Heart left ventricle (tissue), 16 donors: ENCODE measurements at places on chromosomes 4 and X. TPM values are rescaled to one million over a fixed set of nuclear protein-coding genes. Genes with fewer than 3 reads are reported as not detected.

The PLXNA3 gene
- 12.2 TPM for polyA plus RNA-seq

The TRIM60 gene
- not detected for polyA plus RNA-seq

The ZFP42 gene
- not detected for polyA plus RNA-seq

The TCEAL9 gene
- 59.7 TPM for polyA plus RNA-seq

The DNASE1L1 gene
- 27.7 TPM for polyA plus RNA-seq

The FAM149A gene
- polyA plus RNA-seq: 2.2 TPM

The MAGEC1 gene
- polyA plus RNA-seq: not detected

The SOX3 gene
- not detected for polyA plus RNA-seq

The TBC1D9 gene
- polyA plus RNA-seq: 4.6 TPM

The PDZD4 gene
- 2.4 TPM for polyA plus RNA-seq

The PCSK1N gene
- polyA plus RNA-seq: not detected

DNA sequence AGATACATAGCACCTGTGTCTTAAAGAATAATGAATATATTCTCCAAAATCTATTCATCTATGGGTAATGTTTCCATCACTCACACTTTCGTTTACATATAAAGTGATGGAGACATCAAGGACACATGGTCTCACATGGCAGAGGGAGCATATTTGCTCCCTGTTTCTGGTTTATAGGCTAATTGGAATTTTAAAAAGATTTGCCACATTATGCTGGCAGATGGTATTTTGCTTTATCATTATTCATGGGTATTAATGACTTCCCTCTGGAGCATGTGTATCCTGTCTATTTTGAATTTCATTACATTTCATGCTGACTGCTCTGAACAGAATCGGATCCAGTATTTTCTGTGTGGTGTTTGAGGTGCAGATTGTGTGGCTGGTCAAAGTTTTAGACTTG lies 79.0 kb downstream of the PDGFRA start:
- DNase-seq: no peak

DNA sequence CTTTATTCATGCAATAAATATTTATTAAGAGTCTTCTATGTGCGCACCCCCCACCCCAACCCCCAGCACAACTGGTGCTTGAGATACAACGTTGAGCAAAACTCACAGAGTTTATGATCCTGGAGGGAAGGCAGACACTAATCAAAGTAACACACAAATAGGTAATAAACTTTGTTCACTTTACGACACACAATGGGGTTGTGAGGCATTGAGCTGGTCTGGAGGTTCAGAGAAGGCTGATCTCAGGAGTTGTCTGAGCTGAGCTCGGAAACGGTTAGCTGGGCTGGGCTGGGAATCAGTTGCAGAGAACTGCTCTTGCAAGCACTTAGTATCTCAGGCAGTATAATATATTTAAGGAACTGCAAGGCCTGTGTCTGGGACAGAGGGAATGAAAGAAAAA lies 238.5 kb downstream of the SCFD2 start:
- DNase-seq: no peak

GRCh38 chrX:81857192-81857591 lies 655.3 kb downstream of the SH3BGRL start:
- DNase-seq: no peak

GRCh38 chr4:118154649-118155048 lies 120.4 kb downstream of the NDST3 start:
- DNase-seq: no peak

DNA sequence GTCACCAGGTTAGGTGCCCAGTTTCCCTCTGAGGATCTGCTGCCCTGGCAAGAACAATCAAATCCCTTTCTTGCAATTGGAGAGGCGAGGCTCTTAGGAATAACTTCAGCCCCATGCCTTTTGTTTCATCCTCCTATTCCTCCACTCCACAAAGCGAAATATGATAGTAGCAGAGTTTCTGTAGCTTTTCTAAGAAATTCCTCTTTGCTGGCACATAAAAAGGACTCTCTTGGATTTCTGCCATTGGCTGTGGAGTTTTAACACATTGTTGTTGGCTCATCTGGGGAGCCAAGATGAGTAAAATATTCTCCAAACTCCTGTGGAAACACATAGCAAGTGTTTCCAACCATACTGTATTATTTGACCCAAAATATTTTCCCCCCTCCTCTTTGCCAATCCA lies 11.0 kb upstream of the ADGRG2 start:
- DNase-seq: no peak

GRCh38 chr4:186644737-186645261 lies 78.9 kb downstream of the FAT1 start:
- DNase-seq: no peak

- DNase-seq: no peak
Measured at GRCh38 chr4:76705472-76705871, 192.5 kb downstream of the SOWAHB start.

DNA sequence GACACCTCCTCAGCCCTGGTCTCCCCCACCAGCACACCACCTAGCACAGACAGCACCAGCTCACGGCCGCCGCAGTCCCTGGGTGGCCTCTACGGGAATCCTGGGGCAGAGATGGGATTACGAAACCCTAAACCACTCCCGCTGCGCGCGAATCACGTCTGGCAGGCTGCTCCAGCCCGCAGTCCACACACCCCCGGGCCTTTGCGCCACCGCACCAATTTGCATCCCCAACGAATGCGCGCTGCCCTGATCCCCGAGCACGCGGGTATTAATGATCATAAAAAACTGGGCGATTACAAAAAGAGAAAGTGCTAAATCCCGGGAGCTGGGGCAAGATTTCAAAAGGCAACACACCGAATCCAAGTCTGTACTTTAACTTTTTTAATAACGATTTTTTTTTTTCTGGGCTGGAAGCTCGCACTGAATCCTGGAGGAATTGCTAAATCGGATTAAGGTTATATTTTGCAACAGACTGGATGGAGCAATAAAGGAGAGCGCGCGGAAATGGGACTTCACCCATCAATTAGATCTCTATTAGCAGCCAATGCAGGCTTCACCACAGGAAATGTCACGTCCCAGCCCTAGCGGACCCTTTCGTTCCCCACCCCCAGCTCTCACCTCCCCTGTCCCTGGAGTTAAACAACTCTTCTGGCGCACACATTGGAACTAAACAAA lies 69.8 kb upstream of the TMEM33 start:
- no peak for DNase-seq

GRCh38 chr4:139988863-139989765 lies 164.9 kb downstream of the MAML3 start:
- peak; percentile 68 for DNase-seq

- no peak for DNase-seq
Measured at GRCh38 chrX:106306391-106306947, 138.4 kb downstream of the PWWP3B start.

DNA sequence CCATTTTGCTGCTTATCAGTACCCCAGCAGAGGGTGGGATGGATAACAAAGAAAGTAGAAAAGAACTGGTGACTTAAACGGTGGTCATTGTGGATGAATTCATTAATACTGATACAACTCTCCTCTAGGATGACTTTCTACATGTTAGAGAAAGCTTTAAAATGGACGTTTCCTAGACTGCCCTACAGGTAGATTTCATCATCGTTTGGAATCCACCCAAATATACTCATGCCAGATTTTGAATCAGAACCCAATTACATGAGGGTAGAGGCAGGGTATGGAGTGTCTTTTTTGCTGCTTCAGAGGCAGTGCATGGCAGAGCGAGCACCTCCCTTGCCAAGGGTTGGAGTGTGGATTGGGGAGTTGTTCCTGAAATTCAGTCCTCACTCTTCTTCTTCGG lies 13.3 kb upstream of the ANTXR2 start:
- DNase-seq: no peak

DNA sequence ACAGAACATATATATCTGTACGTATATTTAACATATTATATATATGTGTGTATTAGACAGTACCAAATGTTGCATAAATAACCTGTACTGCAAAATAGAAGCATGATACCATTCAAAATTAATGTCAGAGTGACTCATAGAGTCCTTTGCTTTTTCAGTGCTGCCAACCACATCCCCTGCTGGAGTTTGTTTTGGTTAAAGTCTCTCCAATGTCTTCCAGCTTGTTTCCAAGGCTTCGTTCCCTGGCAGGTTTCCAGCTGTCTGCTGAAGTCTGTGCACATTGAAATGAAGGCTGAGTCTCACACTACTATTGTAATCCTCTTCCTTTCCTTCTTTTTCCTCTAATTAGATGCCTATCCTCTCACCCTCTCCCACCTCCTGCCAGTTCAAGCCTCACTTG lies 14.9 kb downstream of the NRK start:
- DNase-seq: peak; percentile 77

DNA sequence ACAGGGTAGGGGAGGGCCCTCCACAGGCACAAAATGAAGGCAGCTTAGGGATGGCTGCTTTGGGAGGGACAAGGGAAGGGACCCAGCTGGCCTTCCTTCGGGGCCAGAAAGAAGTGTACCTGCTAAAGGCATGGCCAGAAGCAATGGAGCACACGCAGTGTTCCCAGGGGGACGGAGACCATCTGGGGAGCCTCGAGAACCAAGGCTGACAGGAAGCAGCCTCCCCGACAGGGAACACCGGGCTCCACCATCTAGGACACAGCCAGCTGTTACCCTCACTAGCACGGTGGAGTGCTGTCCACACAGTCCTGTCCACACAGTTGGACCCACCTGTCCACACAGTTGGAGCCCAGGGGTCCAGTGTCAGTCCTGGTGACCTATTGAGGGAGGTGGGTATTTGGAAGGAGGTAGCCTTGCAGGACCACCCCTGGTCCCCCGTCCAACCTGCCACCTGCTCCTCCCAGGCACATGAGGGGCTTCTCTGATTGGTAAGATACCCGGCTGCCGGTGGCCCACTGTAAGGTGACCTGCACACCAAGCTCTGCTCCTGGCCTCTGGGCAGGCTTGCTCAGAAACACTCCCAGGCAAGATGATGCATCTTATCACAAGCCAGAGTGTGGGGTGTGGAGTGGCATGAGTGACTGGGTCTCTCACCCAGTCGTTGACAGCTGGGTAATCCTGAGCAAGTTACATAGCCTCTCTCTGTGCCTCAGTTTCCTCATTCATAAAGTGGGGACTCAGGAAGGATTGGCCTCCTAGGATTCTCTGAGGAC lies 20.5 kb upstream of the AFAP1 start:
- no peak for DNase-seq

DNA sequence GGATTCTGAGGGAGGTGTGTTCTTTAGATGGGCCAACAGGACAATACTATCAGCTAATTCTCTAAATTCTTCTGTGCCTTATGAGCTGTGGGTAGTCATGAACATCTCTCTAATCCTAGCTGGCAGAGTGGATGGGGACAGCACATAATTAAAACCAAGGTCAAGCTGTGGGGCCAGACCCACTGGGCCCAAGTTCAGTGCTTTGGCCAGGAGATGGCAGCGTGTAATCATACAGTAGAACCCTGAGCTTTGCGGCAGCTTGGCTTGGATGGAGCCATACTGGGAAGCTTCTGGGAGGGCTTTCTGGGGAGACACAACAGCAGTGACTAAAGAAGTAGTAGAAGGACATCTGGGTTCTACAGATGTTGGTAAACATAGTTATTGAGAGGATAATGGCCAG lies 140.3 kb upstream of the CXCL13 start:
- no peak for DNase-seq

DNA sequence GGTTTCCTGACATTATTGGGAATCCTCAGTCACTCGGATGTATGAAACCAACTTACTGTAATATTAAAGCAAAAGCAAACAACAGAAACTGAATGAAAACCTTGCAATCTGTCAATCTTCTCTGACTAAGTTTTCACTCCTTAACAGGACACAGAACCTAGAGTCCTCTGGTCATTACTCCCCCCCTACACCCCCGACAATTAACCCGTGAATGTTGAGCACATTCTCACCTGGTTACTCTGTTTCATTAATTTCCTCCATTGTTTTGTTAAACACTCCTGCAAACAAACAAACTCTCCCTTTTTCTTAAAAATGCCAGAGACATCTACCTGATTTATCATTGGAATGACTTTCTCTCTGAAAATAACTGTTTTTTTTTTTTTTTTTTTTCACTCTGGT lies 469.0 kb upstream of the PRKX start:
- no peak for DNase-seq

DNA sequence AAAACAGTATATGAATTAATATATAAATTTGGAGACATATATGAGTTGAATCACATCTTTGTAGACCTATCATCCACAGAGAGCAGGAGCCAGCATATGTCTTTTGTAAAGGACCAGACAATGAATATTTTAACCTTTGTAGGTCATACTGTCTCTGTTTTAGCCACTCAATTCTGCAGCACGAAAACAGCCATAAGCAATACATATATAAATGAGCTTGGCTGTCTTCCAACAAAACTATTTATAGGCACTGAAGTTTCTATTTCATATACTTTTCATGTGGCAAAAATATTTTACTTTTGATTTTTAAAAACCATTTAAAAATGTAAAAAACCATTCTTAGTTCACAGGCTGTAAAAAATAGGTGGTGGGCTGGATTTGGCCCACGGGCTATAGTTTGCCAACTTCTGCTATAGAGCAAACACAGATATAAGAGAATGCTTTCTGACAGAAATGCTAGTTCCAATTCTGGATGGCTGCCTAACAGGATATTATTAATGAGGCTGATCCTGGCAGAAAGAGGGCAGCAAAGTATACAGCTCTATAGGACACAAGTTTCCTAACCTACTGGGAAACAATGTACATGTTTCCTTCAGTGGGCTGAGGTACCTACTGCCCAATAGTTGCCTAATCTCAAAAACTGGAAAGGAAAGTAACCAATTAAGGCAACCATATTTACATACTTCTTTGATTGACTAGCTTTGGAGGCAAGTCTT lies 58.1 kb upstream of the UCP1 start:
- DNase-seq: no peak

DNA sequence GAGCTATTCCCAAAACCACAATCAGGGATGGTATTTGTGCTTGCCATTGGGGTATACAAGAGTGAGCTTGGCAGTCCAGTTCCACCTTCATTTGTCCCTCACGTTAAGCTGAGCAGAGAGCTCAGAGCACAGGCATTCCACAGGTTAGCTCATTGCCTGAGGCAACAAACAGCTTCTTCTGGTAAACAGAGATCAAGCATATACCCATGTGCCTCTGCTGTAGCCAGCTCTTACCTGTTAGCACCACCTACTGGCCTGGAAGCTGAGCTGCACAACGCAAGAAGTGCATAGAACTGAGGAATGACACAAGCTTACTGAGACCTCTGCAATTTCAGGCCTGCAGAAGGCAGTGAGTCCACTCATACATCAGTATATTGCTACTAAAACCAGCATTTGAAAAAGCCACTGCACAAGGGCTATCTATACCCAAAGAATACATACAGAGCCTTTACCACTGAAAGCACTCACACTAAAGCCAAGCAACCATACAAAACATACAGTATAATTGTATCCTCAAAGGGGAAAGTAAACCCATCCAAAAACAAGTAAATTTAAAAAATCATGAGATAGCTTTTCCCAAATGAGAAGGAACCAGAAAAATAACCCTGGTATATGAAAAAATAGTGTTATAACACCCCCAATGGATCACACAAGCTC lies 258.3 kb upstream of the GABRA2 start:
- no peak for DNase-seq

- DNase-seq: peak; percentile 29
Measured at GRCh38 chr4:113610537-113610936, 151.0 kb downstream of the CAMK2D start.

DNA sequence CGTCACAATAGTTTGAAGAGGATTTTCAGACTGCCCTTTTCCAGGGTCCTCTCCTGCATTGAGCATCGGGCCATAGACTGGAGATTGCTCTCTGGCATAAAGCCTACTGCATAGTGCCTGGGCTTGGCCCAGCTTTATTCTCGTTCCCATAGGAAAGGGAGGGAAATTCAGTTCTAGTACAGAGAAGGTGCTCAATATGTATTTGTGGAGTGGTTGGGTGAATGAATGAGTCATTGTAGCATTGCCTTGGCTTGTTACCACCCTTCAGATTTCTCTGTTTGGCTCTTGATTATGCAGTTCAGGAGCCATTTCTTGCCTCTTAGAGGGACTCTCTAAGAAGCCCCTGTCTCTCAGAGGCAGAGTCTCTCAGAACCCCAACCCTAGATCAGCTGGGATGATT lies 2.6 kb downstream of the TMEM35A start:
- no peak for DNase-seq
